ENCODE measurements at places on chromosomes 12 and 14.
A peak's percentile ranks its signal among the peaks of the same experiment; 100 is the strongest.

DNA sequence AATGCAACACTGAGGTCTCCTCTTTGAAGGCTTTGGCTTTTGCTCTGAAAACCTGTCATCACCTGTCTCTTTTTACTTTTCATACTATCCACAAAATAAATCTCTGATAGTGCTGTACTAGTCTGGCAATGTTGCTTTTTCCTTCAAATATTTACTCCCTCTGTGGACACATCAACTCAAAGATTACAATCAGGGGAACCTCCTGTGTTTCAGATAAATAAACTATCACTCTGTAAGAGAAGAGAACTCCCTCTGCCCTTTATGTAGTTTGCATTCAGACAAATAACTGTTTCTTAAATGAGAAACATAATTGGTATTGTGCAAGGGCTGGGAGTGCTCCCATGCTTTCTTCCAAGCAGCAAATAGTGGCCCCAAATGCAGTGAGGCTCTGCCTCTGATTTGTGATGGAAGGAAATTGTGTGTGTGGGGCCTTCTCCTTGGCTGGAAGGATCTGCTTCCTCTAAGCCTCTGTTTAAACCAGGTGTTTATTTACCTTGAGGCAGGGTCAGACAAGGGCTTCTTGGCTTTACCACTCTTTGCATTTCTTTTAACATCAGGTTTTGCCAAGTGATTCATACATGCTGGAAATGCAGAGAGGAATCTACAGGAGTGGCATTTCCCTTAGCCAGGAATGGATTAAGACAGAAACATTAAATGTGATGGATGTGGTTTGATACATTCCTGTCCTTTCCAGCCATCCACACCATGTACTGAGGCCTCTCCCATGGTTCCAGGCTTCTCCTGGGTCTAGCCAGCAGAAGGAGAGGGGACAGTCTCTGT, 69.0 kb downstream of the AKAP6 start:
- peak; percentile 52 for DNase-seq

DNA sequence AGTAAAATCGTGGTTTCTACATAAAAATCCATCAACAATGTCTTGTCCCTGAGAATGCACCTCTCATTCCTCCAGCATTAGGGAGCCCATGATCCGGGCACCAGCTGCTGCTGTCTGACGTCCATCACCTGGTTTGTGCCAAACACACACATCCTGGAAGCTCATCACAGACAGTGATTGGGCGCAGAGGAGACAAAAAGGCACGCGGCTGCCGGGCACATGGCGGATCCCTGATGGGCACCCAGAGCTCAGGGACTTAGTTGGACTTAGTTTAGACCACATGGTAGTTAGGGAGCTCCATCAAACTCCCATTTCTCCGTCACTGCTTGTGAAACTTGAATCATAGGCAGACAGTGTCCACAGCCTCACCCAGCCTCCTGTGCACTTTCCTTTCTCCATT, 1059.3 kb downstream of the TMEM121 start:
- DNase-seq: no peak

GRCh38 chr12:128534906-128535305, 267.9 kb downstream of the TMEM132C start:
- DNase-seq: no peak

GRCh38 chr12:26135571-26135970, 10.7 kb upstream of the BHLHE41 start:
- no peak for DNase-seq

DNA sequence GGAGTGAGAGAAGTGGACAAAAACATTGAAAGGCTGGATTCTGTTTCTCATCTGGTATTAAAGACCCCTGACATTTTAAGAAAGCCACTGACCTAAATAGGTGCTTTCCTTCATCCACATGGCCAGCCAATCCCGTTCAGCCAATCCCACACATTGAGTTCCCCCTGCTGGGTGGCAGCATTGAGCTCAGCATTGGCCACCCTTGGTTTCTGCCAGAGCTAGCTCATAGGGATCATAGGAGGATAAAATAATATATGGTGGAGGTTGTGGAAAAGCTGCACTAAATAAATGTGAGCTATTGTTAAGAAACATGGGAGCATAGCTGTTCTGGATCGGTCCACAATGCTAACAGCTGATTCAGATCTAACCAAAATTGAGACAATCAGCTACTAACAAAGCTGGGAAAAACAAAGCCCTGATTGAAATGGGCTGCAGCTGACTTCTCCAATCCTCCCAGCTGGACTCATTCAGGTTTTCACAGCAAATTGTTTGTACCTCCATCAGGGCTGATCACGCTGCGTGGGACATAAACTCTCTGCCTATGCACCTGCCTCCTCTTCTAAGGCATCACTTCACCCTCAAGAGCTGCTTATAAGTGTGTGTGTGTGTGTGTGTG, 256.5 kb downstream of the EMP1 start:
- no peak for DNase-seq

GRCh38 chr12:90947869-90948268, 7.1 kb downstream of the CCER1 start:
- no peak for DNase-seq

DNA sequence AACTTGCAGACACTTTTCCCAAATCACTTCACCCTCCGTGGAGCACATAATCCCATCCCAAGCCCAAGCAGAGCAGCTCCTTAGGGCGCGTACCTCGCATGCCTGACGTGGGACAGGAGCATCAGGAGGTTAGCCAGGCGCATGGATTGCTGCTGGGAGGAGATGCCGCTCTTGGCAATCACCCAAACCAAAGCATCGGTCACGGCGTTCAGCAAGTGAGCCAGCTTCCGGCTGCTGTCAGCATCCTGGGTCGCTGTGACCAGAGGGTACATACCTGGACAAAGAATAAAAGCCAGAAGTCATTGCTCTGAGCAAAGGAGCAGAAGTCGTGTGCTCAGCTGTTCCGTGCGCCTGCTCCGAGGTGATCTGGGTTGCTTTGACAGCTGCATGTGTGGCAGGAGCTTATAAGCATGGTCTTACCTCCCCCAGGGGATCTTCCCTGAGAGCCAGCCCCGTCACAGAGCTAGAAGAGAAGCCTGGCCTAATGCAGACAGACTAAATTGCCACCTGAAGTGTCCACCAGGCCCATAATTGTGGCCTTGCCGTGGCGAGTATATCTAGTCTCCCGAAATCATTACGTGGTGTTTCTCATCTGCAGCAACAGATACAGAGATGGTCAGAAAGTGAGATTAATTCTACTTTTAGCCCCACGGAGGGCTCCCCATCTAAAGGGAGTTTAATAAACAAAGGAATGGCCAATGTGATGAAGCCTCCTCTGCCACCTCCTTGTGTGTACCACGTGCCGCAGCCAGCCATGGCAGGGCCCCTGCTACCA, 59.1 kb downstream of the ESR2 start:
- DNase-seq: no peak

DNA sequence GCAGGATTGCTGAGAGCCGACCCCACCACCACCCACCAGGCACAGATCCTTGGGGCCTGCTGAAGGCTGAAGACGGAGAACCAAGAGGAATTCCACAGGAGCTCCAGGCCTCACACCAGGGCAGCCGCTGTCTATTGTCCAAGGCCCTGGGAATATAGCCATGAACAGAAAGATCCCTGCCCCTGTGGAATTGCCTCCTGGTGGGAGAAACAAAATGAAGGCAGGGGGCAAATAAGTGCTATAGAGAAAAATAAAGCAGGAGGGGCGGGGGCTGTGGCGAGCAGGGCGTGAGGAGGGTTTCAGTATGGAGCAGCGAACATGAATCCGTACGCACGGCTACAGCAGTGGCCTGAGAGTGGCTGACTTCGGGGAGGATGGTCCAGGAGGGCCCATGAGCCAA, 96.1 kb downstream of the EML1 start:
- no peak for DNase-seq

DNA sequence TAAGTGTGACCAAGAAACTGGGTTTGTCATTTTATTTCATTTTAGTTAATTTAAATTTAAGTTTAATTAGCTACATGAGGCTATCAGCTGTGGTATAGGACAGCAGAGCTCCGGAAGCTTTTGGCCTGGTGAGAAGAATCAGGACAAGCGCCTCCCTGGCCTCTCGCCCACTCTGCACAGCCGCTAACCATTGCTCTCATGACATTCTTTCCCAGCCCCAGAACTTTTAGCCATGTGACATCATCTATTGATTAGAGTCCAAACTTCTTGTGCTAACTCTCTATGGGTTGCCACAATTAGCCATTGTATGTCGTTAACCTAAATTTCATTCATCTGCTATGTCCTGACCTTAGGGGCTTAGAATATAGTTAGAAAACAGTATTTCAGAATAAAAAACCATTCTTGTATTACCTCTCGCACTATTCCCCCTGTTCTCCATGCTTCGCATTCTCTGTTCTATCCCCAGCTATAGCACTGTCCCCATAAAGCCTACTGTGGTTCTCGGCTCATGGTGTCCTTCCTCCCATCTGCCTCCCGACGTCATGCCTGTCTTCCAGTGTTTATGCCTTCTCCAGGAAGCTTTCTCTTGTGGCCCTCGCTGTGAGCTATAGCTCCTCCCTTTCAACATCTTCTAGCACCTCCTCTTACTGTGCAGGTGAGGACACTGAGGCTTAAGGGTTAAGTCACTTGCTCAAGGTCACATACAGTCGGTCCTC, 23.5 kb downstream of the SSH1 start:
- DNase-seq: peak; percentile 63

DNA sequence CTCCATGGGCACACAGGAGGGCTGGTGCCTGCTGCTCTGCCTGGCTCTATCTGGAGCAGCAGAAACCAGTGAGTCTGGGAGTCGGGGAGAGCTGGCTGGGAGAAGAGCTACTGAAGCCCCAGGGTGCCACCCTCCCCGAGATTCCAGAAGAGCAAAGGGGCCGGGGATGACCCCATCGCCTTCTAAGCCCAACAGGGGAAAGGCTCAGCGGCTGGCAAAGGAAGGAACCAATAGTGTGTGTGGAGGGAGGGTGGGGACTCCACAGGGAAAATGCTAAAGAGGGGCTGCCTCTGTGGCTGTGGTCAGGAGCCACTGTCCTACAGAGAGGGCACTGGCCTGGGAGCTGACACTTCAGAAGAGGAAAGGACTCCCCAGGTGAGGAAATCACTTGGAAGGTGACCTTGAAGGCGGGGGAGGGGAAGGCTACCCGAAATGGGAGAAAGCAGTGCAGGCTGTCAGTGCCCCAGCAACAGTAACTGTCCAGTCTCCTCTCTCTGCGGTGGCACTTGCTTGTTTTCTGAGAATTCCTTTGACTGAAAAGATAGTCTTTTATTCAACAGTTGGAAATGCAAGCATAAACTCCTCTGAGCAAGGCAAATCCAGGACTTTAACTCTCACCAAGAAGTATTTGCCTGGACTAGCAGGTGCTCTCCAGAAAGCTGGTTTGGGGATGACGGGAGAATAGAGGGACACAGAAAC, 552 bp downstream of the TAPBPL start:
- DNase-seq: no peak

GRCh38 chr14:33606591-33606990, 344.3 kb downstream of the EGLN3 start:
- DNase-seq: no peak

GRCh38 chr12:90151491-90152015, 442.9 kb upstream of the ATP2B1 start:
- no peak for DNase-seq
